Mesothelial cell of epicardium (in vitro differentiated cells): ENCODE measurements at places on chromosomes 12 and 14.

- no peak for DNase-seq
These were observed 244.2 kb downstream of the GLT1D1 start for GRCh38 chr12:129097451-129097850.

DNA sequence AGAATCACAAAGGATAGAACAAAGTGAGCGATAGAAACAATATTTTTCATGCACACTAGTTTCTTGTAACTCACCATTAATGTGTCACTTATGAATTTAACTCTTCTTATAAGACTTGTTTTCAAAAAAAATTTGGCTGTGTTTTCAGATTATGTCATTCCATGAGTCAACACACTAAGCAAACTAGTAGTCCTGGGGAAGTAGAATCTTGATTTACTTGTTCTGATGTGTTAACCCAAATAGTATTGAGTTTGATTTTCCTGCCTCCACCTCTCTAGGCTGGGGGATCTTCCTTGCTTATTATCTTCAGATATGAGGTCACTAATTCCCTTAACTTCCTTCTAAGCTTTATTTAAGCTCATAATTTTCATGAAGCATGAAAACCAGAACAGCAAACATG is 151.0 kb upstream of the SEL1L start:
- no peak for DNase-seq

DNA sequence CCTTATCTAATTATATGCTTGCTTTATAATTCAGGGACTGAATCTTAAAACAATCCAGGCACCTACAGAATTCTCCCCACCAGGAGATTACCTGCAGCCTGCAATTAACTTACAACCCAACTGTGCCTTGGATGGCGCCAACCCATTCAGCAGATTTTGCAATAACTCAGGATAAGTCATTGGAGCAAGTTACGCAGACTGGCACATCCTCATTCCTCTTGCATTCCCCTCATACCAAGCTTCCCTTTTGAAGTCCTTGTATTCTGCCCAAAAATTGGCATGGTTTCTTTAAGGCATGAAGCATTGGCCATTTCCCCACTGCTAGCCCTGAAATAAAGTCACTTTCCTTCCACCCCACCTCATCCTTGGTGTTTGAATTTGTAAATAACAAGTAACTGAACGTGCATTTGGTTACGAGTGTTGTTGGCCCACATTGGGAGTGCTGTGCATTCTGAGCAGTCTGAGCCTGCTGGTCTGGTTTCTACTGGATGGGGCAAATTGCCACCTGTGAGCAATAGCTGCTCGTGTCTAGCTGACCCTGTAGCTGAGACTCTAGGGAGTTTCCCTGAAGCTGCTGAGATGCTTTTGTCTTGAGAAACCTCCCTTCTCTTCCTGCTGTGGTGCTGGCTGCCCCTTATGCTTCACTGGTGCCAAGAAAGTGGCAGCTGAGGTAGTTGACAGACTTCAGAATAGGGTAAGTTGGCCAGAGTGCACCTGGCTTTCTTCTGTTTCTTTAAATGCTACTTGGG is 99.2 kb upstream of the SCAF11 start:
- DNase-seq: no peak

GRCh38 chr14:64247195-64247594 is 47.0 kb downstream of the ESR2 start:
- no peak for DNase-seq

DNA sequence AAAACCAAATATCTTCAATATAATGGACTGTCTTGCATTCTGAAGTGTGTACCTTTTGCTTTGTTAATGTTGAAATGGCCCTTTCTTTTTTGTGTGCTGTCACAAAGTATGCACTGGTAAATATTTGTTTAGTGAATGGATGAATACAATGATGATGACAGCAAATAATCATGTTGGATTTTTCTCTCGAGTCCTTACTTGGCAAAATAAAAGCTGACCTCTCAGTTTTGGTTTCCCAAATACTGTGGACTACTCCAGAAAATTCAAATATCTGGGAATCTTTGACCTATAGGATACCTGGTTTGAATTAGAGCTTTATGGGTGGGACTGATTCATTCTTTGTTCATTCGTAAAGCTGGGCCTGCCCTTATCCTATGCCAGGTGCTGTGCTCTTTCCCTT is 5.5 kb downstream of the UBE3B start:
- no peak for DNase-seq

DNA sequence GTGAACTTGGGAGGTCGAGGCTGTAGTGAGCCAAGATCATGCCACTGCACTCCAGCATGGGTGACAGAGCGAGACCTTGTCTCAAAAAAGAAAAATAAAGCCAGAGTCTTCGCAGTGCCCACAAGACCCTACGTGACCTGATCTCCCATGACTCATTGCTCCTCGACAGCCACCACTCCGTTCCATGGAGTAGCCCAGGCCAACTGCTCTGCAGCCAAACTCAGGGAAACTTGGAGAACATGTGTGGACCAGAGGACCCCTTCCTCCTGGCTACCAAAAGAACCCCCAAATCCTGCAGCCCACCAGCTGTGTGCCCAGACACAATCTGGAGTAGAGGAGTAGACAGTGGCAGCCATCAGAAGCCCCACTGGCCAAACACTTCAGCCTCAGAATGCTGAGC is 32.1 kb upstream of the PPP2R5C start:
- DNase-seq: no peak

- no peak for DNase-seq
These were observed 14.3 kb upstream of the GPX2 start for GRCh38 chr14:64956697-64957406.

DNA sequence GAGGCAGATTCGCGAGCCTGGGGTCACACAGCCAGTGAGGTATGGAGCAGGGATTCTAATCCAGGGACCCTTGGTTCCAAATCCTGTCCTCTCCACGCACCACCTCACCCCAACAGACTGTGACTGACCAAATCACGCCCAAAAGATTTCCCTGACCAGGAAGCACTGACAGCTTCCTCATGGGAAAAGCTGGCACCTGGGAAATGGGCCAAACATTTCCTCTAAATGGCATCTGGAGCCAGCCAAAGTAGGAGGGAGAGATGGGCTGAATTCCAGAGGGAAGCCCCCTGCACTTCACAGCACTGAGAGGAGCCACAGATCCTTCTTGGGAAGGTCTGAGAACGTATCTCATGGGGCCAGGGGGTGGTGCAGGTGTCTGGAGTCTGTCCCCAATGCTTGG is 28.8 kb downstream of the CCDC92 start:
- DNase-seq: no peak

DNA sequence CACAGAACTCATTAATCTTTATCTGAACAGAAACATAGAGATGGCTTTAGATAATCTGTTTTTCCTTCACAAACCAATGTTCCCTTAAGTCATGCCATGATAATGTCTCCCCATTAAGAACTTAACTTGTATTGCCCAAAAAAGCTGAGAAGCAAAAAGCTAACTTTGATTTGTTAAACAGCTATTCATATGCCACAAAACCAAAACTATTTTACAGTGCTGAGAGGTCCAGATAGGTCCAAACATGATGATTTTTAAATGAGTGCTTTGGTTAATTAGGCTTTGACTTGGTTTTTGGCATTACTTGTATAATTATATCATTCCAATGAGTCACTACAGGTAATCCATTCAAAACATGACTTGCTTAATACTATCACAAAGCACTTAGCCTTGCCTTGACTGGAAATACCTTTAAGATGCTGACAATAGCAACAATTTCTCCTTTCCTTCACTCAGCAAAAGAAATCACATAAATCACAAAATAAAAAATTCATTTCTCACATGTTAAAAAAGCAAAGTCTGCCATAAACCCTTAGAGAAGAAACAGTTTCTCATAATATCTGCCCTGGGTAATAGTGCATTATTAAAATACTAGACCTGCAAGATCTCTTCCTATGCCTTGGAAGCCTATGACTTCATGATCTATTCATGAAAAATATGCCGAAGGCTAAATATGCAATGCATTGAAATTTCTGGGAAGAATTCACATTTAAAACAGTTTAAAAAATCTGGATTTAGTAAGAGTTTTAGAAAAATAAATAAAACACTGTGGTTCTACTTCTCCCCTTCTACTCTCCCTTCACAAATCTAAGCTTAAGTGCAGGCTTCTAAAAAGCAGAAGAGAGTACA is 52.0 kb upstream of the SAV1 start:
- DNase-seq: no peak

DNA sequence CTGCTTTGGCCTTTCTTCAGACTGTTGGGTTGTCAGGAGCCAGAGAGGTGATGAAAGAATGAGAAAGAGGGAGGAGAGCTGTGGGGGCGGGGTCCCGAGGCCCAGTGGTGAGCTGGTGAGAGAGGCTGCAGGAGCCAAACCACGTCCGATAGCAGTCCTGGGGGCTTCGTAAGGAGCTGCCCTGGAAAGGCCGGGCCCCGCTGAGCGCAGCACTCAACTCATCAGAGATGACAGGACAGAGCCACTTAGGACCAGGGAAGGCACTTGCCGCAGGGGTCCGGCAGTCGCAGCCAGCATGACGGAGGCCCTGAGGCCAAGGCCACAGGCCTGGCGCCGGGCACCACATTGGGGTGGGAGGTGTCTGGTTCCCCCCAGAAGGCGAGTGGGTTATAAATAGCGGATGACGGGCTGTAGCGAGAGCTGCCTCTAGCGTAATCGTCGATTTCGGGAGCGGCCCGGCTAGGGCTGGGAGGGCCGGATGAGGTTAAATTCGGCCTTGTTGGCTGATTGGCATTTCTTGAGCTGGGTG is 179.0 kb downstream of the TSPAN9 start:
- DNase-seq: no peak

GRCh38 chr12:119687406-119687805 is 19.5 kb downstream of the PRKAB1 start:
- no peak for DNase-seq

GRCh38 chr14:91694643-91695042 is 37.2 kb downstream of the CATSPERB start:
- DNase-seq: no peak
